ENCODE measurements at places on chromosomes 5 and 9. TPM values are rescaled to one million over a fixed set of nuclear protein-coding genes. Genes with fewer than 3 reads are reported as not detected.

FOXD4 gene
- total RNA-seq: 0.58 TPM

- no peaks in the 10 kb centered on the region for H3K27me3 ChIP-seq
- peak; percentile 60 for DNase-seq
- H3K4me3 ChIP-seq: no peak overlapping the region
- H3K4me1 ChIP-seq: peaks cover 5% of the 10 kb centered on the region
Observed at GRCh38 chr9:125103770-125104460, 39.4 kb downstream of the SCAI start.

SMIM33 gene
- total RNA-seq: not detected

SMIM23 gene
- not detected for total RNA-seq

GRCh38 chr5:179974946-179975712, 67.4 kb upstream of the TBC1D9B start:
- H3K27me3 ChIP-seq: no peaks in the 10 kb centered on the region
- no peak overlapping the region for H3K27ac ChIP-seq
- peaks cover 43% of the 10 kb centered on the region for H3K36me3 ChIP-seq
- H3K4me1 ChIP-seq: no peaks in the 10 kb centered on the region
- DNase-seq: peak; percentile 45
- H3K4me3 ChIP-seq: no peak overlapping the region
